ENCODE measurements at places on chromosomes 1 and 21.

DNA sequence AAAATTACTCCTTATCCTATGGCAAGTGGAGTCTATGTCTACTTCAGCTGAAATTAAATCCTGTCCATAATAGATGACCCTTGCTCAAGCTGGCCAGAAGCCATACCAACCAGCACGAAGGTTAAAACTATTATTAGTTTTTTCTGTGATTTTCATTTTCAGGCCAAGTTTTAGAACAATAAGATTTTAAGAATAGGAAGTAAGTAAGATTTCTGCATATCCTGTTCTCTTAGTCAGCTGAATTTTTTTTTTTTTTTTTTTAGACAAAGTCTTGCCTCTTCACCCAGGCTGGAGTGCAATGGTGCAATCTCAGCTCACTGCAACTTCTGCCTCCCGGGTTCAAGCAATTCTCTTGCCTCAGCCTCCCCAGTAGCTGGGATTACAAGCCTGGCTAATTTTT lies 6.1 kb upstream of the RBP7 start:
- no peak for DNase-seq

DNA sequence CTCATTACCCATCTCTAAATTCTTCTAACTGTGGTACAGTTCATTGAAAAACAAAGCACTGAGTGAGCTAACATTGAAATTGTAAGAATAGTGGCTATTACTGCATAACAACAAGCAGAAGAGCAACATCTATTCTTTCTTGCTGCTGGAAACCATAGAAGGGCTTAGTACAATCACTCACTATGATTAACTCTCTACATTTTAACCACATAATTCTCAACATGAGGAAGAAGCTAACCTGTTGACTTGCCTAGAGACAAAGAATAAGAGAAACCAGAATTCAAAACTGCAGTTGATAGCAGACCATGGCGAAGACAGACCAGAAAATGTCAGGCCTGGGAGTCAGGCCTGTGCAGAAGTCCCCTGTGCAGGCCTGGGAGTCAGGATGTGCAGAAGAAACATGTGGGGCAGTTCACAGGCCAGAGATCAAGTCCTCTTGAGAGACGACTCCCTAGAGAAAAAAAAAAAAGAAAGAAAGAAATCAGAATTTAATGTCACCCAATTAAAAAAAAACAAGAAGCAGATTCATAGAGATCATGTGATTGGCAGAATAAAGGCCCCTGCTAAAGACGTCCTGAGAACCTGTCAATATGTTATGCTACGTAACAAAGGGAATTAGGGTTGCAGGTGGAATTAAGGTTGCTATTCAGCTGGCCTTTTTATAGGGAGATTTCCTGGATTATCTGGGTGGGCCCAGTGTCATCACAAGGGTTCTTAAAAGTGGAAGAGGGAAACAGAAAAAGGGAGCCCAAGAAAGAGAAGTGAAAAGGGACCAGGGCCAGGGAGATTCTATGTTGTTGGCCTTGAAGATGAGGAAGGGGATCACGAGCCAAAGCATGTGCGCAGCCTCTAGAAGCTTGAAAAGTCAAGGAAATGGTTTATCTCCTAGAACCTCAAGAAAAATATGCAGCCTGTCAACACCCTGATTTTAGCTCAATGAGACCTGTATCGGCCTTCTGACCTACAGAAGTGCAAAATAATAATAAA lies 94.9 kb downstream of the MRPL39 start:
- DNase-seq, result no peak

DNA sequence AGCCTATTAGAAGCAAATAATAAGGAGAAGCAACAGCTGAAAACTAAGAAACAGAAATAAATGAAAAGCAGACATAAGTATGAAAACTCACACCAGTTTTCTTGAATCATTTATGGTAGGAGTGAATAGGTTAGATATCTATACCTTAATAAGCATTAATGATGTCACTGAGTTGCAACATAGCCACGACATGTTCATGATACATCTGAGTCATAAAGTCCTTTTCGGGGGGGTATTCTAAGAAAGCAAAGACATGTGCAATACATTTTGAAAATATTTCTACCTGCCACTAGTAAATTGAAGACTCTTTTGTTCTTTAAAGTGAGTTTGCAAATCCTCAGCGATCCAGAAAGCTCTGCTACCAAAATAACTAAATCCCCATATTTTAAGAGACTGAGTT lies 7.2 kb downstream of the CD34 start:
- DNase-seq, result no peak

- no peak for DNase-seq
These were observed 3.5 kb downstream of the HDGF start for GRCh38 chr1:156747742-156748669.

DNA sequence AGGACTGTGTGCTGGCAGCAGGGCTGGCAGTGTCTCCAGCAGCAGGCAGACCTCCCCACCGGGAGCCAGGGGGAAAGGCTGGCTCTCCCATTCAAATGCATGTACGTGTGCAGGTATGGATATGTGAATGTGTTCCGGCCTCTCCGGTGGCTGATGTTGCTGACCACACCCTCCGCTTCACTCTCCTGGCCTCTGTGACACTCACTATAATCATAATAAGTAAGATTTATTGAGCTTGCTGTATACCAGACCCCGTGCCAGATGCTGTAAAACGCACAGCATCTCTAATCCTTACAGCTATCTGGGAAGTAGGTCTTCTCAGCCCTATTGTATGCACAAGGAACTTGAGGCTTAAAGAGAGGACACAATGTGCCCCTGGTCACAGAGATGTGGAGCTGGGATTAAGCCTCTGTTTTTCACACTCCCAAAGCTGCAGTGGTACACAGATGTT lies 20.5 kb upstream of the ARTN start:
- DNase-seq, result no peak

GRCh38 chr1:227424159-227424680 lies 105.9 kb upstream of the CDC42BPA start:
- DNase-seq, result no peak

- no peak for DNase-seq
These were observed 29.5 kb downstream of the WDR26 start for GRCh38 chr1:224404916-224405603.

- DNase-seq, result no peak
These were observed 226.3 kb downstream of the HLX start for GRCh38 chr1:221105578-221105977.

DNA sequence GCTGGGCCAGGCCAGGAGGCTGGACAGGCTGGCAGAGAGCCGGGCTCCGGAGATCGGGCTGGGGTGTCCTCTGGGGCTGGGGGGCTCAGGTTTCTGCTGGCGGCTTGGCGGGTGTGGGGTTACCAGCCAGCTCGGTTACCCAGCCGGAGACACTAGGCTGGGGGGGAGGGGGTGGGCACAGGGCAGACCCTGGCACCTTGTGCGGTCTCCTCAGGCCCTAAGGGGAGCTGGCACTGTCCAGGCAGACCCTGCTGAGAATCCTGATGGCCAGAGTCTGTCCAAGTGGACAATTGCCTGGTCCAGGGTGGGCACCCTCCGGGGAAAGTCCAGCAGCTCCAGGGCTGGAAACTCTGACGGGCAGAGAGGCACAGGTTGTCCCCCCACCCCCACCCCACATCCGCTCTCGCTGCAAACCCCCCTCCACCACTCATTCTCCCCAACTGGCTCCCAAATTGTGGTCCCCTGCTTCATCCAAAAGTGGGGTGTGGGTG lies 6.7 kb downstream of the ZBTB7B start:
- no peak for DNase-seq

DNA sequence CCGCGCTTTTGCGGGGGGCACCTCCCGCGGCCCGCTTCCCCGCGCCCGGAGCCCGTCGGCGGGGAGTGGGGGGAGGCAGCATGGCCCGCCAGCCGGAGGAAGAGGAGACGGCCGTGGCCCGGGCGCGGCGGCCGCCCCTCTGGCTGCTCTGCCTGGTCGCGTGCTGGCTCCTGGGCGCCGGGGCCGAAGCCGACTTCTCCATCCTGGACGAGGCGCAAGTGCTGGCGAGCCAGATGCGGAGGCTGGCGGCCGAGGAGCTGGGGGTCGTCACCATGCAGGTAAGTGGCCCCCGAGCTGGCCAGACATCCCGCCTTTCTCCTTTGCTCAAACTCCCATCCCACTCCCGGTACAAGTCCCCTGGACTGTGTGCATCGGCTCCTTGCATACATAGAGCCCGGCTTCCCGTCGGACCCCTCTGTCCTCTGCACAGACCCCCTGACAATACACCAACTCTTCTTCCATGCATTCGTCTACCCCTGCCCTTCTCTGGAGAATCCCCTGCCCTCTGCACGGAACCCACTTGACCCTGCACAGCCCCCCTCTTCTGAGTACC lies 812 bp downstream of the CACHD1 start:
- DNase-seq, result no peak

DNA sequence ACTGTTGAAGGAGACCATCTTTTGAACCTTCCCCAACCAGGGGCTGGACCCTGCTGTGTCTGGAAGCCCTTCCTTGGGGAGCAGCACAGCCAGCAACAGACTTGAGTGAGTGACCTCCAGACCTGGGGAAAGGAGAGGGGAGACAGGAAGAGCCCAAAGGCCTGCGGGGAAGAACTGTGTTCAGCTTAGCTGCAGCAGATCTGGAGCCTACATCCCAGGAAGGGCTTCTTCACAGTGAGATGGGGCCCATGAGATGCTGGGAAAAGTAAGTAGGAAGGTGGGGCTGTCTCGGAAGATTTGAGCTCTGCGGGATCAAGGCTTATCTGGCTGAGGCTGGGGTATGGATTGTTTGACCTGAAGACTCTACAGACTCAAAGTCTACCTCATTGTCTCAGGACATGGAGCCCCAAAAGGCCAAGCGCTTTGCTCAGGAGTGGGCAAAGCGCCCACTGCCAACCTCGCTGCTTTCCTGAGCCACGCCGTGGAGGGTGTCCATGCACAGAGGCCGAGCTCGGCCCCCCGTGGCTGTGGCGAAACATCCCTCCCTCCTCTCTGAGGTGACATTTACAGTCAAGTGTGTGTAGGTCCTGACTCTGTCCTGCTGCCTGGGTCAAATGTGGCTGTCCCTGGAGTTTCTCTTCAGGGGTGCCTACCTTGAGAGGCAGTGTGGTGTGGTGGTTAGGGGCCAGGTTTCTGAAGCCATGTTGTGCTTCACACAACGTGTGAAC lies 24.5 kb downstream of the SPOCD1 start:
- DNase-seq, result no peak

DNA sequence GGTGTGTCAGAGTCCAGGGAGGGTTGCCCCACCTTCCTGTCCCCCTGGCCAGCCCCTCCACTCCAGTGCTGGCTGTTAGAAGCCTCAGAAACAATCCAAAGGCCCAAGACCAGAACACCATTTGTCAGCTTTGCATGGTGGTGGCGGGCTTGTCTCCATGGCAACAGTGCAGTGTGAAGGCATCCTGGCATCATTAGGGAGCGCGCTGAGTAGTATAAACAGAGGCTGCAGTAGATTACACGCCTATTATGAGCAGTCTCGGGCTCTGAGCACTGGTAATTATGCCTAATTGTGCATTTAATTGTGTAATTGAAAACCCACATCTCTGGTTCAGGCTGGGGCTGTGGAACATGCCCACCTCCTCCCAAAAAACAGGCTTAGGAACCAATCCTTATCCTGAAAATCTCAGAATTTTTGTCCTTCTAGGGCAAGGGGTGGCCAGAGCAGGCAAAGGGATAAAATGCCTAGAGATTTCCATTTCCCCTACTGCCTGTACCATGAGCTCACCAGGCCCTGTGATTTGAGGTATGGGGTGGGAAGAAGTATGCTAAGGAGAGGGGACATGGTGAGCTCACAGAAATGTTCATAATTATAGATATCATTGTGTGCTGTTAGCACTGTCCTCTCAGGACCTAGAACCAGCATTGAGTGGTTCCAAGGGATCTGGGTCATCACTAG lies 11.7 kb downstream of the NKAIN1 start:
- no peak for DNase-seq

DNA sequence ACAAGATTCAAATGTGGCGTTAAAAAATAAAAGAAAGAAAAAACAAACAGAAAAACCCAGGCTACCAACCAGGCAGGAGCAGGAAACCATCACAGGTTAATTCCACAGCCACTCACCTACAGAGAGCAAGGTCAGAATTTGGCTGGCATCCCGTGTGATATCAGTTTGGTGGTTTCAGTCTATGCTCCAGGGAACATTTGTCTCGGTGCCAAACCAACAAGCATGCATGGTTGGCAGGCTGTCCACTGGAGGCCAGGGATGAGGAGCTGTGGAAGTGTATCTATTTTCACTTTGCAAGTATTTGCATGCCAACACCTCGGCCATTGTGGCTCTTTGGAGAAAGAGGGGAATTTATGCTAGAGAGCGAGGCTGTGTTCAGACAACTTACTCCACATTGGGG lies 53.1 kb upstream of the PROX1 start:
- DNase-seq, result no peak

GRCh38 chr1:110098222-110099026 lies 13.8 kb upstream of the UBL4B start:
- no peak for DNase-seq

DNA sequence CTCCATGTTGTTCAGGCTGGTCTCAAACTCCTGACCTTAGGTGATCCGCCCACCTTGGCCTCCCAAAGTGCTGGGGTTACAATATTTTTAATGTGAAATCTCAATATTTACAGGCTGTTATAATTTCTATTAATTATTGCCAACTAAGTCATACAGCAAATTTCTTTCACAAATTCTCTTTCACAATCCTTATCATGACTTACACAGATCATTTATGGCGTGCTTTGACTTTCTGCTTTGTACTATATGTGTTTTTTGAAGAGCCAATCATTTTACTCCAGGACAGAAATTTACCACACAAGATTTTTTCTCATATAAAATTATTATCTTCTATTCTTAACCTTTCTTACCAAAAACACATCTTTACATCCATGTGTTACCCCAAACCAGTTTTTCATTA lies 1729.9 kb downstream of the NCAM2 start:
- DNase-seq, result no peak

- no peak for DNase-seq
These were observed 95.0 kb downstream of the EPHB2 start for GRCh38 chr1:22805672-22806038.

GRCh38 chr1:54103414-54103813 lies 49.4 kb downstream of the CDCP2 start:
- DNase-seq, result no peak

DNA sequence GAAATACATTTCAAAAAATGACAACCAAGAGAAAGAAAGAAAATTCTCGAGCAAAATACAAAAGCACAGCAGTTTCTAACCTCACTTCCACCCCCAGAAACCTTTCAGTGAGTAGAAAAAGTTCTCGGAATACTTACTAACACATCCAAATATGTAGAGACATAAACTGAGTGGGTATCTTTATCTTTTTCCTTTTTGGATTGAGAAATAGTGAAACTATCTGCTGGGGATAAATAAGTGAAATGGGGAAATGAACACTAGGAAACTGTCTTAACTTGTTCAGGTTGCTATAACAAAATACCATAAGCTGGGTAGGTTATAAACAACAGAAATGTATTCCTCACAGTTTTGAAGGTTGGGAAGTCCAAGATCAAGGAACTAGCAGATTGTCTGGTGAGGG lies 72.0 kb downstream of the VCAM1 start:
- DNase-seq, result no peak

- no peak for DNase-seq
These were observed 37.3 kb downstream of the VANGL2 start for GRCh38 chr1:160437432-160438316.

GRCh38 chr21:44047996-44048560 lies 36.0 kb downstream of the TRAPPC10 start:
- no peak for DNase-seq

DNA sequence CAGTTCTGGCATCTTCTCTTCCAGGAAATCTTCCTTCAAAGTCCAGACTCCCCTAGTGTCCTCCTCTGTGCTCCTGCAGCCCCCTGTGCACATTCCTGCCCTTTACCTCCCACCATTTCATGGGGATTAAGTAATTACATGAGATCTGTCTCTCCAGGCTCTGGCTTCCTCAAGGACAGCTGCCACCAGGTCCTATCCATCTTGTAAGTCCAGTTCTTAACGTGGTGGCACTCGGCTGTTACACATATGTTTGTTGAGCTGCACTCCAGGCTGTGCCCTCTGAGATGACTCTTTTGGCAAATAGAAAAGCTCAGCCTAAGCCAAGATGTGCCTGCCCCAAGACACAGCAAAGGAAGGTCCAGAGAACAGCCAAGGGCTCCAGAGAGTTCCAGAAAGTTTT lies 57.4 kb upstream of the CAMK1G start:
- no peak for DNase-seq
